ENCODE measurements at places on chromosomes 6 and 20.

DNA sequence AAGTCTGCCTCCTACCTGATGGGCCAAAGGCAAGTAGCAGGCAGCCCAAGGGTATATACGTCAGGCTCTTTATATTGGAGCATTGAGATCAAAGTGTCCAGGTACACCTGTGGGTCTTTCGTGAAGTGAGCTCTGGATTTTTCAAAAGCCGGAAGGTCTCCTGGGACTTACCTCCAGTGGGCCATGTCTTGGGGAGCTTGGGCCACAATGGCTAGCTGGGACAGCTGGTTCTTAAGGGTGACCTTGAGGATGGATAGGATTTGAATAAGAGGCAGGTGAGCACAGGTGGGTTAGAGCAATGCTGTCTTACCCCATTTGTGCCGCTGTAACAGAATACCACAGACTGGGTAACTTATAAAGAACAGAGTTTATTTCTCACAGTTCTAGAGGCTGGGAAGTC, 153.4 kb downstream of the CDC5L start:
- no peak for DNase-seq

GRCh38 chr6:41200296-41200900, 551 bp downstream of the TREML2 start:
- DNase-seq: peak; percentile 70

DNA sequence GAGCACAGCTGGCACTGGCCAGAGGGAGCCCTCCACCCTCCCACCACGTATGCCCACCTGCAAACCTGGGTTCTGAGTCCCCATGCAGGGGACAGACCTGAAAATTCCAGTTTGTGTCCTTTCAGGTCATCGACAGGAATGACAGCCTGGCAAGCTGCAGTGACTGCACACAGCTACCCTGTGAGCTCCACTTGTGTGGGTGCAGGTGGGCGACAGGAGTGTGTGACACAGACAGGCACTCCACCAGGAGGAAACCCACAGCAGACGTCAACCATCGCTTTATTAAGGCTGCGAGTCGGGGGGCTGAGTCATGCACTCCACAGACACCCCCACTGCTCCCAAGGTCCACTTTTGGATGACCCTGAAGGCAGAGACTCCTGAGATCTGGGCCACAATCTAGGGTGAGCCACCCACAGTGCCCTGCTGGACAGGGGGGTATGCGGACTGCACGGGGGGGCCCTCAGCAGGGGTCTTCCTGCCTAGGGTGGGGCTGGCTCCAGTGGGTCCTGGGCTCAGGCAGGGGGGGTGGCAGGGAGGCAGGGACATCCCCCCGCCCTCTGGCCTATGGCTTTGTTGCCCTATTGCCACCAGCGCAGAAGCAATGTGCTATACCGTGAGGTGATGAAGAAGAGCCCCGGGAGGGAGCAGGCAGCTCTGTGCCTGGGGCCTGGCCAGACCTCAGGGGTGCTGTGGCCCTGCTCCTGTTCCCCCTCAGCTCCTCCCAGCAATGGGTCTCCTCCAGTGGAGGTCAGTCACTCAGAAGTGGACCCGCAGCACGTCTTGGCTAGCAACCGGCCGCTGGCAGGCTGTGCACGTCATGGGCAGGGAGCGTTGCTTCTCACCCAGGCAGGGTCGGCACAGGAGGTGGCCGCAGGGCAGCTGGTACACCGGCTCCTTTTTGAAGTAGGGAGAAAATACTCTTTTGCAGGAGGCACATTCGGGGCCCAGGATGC, 25.1 kb upstream of the AVP start:
- no peak for DNase-seq

GRCh38 chr6:33217246-33217645, 8.9 kb downstream of the RING1 start:
- no peak for DNase-seq

DNA sequence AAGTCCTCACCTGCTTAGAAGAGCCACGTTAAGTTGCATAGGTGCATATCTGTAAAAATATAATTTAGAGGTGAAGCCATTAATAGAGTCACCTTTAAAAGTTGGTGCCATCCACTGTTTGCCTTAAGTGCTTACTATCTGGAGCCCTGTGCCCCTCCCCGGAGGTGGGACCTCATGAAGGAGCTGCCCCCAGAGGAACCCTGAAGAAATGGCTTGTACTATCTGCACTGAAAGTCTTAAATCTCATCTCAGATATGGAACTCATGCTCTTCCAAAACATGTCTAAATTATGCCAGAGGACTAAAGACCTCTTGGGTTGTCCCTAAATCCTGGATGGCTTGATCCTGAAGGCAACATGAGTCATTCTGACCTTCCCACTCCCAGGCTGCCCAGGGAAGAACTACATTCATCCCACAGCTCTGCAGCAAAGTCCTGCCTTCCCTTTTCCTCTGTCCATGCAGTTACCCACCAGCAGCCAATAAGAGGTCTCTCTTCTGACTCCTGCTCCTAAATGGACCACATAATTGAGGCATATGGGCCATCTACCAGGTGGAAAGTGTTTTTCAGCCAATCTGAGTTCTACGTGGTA, 85.3 kb downstream of the ASXL1 start:
- no peak for DNase-seq

DNA sequence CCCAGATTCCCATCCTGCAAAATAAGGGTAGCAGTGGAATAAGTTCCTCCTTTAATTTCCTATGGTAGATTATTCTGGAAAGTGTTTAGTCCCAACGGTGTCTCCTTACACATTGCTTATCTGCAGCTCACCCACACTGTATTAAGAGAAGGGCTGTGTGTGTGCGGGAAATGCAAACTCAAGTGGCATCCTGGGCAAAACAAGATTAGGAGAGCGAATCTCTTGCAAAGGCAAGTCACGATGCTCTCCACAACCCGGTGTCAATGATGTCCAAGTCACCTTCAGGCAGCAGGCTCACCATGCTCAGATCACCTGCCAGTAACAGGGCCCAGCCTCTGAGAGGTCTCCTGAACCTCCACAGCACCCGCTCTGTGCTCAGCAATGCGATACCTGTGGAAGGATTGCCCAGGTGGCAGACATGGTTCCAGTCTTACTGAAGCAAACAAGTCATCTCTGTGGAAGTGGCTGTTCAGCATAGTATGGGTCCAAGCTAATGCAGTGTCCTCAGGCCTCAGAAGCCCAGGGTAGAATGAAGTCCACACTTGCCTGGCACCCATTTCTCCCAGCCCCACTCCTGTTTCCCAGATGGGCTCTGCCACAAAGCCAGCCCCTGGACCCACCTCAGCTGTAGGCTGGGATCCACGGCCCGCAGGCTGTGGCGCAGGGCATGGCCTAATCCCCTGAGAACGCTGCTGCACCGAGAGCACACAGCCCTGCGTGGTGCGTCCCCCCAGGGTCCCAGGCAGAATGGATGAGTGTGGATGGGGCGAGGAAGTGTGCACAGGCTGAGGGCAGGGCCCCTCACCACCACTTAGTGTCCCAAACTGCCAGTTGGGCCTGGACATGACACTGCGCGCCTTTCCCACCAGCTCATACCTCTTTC, 101.2 kb downstream of the PXDC1 start:
- DNase-seq: no peak

GRCh38 chr20:11246251-11246775, 572.5 kb upstream of the JAG1 start:
- DNase-seq: no peak

DNA sequence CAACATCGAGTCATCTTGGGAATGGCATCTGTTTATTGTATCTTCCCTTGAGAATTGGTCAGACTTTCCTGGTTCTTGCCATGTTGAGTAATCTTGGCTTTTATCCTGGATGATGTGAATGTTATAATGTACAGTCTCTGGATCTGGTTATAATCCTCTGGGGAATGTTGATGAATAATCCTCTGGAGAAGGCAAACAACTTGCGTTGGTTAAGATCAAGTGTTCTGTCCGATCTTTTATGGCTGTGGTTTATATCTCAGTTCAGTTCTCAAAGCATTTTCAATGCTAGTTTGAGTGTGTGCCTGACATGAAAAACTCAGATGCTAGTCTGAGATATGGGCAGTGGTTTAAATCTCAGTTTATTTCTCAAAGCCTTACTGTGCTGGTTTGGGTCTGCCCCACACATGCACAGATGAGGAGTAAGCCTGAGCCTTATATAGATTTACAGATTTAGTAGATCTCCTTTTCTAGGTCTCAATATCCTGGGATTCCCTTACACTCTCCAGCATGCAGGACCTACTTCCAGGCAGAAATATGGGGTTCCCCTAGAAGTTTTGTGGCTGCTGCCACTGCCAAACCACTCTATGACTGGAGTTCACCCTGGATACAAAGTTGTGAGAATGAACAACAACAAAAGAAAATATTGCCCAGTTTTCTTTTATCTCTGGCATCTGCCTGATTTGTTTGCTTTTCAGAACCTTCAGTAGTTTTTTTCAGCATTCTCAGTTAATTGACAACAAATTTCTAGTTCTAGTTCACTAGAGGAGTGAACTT, 191.8 kb upstream of the MAN1A1 start:
- DNase-seq: no peak

DNA sequence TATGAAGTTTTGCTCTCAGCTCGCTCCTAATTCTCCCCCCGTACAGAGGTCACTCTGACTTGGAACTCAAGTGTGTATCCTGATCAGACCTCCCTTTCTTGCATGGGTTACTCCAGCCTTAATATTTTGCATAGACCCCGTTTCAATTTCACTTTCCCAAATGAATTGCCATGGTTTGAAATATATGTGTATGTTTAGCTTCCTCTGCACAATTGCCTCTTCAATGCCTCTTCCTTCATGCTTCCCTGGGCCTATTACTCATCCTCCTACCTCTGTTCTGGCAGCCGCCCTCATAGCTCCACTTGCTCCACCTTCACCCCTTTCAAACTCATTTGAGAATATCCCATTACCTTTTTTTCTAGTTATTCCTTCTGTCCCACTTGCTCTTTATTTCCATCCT, 90.0 kb upstream of the SAMD5 start:
- no peak for DNase-seq

- no peak for DNase-seq
These were observed 63.0 kb downstream of the CHMP4B start for GRCh38 chr20:33874129-33874528.
